HEK293T (cell line): ENCODE measurements at places on chromosomes 1 and 21.

- no peak for DNase-seq
Observed at GRCh38 chr1:43438006-43438405, 15.7 kb downstream of the HYI start.

DNA sequence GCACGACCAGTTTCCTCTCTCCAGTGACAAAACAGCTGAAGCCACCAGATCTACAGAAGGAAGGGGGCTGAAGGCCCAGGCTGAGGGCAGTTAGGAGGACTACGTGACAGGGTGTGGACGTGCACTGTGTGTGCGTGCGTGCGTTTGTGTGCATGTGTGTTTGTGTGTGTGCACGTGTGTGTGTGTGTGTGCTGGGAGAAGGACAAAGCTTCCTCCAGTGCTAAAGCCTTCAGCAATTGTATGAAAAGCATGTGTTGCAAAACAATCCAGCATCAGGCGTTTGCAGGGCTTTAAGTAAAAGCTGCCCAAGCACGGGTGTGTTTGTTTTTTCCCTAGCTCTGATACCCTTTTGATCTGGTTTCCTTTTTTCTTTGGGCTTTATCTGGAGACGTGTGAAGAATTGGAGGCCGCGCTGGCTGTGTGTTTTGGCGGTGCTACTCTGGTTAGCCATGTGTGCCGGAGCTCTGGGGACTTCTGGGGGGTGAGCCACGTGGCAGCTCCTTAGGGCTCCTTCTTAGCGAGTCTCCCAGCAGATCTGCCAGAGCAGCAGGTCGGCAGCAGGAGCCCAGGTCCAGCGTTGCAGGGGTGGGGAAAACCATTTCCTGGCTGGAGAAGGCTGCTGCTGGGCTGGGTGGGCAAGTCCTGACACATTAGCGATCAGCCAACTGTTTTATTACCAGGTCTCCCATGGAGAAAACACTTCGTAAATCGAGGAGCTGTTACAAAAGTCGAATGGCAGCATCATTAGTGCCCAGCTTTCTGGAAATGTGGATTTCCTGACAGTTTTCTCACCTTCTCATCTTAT is 73.4 kb downstream of the UCK2 start:
- no peak for DNase-seq

- DNase-seq, result no peak
Observed at GRCh38 chr1:77664939-77665516, 17.4 kb downstream of the ZZZ3 start.

DNA sequence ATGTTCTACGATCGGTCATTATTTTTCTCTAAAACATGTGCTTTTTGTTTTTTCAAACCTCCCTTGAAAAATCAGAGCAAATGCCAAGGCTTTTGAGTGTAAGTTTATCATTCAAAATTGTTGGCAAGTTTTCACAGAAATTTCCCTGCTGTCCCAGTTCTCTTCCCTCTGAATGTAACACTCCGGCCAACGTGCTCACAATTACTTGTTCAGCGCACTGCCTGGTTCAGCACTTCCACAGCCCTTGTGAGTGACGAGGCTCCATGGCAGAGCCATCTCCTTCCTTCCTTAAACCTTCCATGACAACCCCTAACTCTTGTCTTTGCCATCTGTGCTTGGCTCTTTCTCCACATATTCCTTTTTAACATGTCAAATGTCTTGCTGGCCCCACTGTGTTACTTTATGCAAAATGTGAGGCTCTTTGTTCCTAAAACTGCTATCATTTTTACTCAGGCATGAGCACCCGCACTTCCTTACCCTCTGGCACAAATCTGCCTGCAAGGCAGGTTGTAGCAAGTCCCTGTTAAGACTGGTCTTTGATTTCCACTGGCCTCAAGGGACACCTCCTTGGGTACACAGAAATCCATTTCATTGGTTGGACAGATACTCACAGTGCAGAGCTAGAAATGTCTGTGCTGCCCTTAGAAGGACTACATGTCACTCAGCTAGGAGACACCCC is 142.8 kb downstream of the HUNK start:
- no peak for DNase-seq

GRCh38 chr1:2271211-2271721 is 43.1 kb downstream of the SKI start:
- no peak for DNase-seq

GRCh38 chr1:234498448-234499118 is 19.6 kb upstream of the TARBP1 start:
- no peak for DNase-seq

DNA sequence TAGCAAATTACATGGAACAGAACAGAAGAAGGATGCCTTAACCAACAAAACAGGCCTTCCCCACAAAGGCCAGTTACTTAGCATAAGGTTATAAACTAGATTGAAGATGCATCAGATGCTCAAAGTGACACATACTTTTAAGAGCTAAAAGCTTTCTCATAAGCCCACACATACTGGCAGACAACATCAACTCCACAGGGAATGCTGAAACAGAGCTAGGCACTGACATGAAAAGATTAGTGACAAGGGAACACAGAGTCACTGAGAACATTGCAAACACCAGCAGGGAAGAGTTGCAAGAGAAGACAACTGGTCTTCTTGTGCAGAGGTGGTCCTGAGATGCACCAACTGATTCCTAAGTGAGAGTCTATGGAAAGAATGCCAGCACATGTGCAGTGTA is 6.9 kb downstream of the TTC13 start:
- no peak for DNase-seq

DNA sequence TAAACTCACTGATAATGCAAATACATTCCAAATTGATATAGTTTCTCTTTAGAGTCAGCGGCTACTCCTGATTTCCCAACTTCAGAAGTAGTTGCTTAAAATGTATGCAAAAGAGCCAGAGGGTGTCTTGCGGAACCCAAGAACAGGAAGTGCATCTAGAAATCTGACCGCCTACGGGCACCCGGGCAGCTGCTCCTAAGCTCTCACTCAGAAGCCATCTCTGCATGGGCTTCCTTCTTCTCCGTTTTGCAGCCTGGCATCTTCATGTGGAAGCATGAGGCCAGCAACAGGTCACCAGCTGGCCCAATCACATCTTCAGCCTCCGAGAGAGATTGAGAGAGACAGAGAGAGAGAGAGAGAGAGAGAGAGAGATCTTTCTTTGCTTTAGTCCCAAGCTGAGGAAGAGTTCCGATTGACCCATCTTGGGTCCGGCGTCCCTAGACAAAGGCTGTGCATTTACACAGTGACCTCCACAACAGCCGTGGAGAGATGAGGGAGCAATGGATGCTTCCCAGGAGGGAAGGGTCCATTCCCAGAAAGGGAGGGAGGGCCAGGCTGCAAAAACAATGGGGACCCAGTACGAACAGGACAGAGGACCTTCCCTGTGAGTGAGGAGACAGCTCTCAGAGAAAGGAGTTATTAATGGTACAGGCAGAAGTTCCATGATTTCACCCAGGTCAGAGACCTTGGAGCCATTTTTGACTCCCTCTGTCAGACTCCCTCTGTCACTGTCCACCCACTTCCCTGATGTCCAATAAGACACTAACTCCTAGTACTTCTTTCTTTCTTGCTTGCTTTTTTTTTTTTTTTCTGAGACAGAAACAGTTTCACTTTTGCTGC is 28.2 kb upstream of the SLC30A1 start:
- DNase-seq, result no peak

DNA sequence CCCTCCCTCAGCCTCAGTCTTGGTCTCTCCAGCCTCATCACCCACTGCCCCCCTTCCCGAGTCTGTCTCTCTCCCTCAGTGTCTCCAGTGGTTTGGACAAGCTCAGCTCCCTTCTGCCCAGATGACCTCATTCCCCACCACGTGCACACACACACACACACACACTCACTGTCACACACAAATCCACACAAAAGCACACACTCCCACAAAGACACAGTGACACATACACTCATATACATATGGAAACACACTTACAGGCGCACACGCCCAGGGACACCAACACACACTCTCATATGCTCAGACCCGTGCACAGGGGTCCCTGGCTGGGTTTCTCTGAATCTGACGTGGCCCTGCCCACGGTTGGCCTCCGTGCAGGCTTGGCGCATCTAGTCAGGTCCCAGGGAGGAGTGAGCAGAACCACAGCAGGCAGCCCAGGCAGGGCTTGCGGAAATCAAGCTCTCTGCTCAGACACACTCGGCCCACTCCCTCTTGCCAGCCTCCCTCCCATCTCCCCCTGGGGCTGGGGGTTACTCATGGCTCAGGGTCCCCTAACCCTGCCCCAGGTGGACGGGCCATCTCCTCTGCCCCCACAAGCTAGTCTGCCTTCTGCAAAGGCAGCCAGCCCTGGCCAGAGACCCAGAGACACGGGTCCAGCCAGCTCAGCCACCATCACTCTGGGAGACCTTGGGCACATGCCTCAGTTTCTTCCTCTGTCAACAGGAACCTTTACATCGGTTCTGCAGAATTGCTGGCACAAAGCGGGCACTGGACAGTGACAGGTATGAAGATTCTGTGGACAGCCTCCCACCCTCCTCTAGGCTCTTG is 38.5 kb upstream of the FAM131C start:
- no peak for DNase-seq

GRCh38 chr1:93925206-93925605 is 16.0 kb upstream of the GCLM start:
- DNase-seq, result no peak

- DNase-seq, result peak; percentile 78
Observed at GRCh38 chr1:92994105-92994712, 32.9 kb upstream of the DIPK1A start.

DNA sequence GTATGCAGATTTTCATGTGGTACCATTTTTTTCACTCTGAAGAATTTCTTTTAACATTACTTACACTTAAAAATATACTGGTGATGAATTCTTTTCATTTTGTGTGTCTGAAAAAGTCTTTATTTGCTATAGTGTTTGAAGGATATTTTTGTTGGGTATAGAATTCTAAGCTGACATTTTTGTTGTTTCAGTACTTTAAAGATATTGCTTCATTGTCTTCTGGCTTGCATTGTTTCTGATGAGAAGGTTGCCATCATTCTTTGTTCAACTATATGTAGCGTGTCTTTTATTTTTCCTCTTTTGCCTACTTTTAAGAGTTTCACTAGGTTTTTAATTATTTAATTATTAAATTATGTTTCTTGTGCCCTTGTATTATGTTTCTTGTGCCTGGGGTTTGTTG is 8.0 kb downstream of the HS2ST1 start:
- DNase-seq, result no peak

GRCh38 chr21:46038871-46039397 is 57.4 kb downstream of the COL6A1 start:
- DNase-seq, result no peak

DNA sequence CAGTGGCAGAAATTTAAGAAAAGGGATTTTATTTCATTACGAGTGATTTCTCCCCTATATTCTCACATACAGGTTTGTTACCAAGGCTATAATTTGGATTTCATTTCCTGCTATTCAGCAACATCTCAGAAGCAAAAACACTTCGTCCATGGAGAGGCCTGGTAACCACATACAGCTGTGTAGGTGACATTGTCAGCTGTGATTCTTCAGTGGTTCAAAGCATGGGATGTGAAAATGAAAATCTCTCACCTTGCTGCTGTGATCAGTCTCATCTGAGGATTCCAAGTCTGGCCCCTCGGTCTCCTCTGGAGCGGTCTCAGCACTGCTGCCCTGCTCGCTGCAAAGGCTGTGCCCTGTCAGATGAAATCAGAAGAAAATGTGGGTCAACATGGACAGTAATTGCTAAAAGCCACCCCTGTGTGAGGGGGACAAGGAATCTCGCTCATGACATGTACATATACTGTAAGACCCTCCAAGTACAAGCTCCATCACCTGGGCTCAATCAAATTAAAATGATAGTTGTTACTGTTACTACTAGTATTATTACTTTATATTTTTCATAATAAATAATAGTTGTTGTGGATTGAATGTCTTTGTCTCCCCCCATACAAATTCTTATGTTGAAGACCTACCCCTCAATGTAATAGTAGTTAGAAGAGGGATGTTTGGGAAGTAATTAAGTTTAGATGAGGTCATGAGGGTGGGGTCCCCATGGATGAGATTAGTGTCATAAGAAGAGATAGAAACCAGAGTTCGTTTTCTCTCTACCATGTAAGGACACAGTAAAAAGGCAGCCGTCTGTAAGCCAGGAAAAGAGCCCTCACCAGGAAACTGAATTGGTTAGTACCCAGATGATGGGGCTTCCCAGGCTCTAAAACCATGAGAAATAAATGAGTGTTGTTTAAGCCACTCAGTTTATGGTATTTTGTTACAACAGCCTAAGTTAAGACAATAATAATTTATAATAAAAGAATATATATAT is 126.7 kb upstream of the KRTAP19-8 start:
- DNase-seq, result no peak

GRCh38 chr21:37513383-37513782 is 146.8 kb downstream of the DYRK1A start:
- no peak for DNase-seq

DNA sequence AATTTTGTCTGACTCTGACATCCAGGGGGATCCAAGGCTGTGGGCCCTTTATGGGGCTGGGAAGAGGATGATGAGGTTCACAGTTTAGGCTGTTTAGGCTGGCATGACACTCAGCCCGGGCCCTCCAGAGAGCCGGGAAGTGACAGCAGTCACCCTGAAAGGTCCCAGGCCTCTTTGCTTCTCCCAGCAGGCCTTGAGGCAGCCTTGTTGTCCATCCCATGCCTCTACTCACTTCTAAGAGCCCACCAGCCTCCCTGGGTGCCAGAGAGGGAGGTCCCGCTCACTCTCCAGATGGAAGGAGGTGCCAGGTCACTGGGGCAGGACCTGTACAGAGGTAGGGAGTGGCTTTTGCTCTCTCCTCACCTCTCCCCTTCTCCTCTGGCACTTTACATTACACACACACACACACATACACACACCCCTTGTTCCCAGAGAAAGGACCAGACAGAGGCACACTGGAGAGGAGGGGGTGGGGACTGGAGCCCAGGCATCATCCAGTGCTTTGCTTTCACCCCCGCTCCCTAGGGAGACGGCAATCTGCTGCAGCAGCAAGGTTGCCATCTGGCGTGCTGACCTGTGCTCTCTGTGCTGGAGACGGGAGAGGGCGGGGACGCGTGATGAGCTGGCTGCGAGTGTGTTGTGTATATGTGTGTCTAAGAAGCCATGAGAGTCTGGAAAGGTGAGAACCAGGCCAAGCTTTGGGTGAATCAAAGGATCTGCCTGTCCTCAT is 4.6 kb downstream of the KLHDC8A start:
- no peak for DNase-seq

- DNase-seq, result no peak
Observed at GRCh38 chr1:212973426-212973825, 23.1 kb downstream of the VASH2 start.

DNA sequence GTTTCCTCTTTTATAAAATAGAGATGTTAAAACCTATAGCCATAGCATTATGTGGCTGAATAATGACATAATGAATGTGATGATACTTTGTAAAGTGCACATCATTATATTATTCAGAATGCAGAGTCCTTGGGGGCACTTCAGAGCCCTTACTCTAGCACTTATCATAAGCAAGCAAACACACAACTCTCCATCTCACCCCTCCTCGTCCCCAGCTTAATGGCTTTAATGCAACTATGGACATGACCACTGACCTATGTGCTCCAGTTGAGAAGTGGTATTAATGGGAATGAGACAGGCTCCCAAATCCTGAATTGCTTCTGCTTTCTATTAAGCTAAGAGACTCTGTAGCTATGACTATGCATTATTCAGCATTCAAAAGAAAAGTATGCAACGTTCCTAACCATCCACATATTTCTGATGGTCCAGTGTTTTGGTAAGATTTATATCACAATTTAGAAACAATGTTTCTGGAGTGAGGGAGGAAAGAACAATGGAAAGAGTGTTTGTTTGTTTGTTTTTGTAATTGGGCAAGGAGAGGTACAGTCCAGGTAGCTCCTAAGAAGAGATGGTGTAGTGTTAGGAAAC is 194.0 kb upstream of the PLXNA2 start:
- no peak for DNase-seq

- DNase-seq, result no peak
Observed at GRCh38 chr1:6359216-6360116, 34.1 kb downstream of the ACOT7 start.
